ENCODE measurements at places on chromosomes 7 and 10. TPM values are rescaled to one million over a fixed set of nuclear protein-coding genes. Genes with fewer than 3 reads are reported as not detected.

TMEM196 gene
- total RNA-seq, result not detected

- DNase-seq, result peak; percentile 41
Measured at GRCh38 chr10:4656576-4657194, 169.3 kb upstream of the AKR1E2 start.

DNA sequence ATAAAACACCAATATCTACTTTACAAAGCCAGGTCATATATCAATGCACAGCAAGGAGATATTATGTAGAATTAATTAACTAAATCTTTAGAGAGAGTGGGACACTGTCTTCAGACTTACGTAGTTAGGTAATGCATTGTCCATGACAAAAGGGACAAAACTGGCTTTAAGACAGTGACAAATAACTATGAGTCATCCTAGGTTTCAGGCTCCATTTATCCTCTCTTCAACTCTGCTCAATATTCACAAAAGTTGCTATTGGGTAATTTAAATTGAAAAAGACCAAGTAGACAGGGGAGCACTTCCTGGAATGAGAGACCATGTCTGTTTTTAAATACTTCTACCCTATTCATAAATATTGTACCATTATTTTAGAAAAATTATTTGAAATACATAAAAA is 464.5 kb downstream of the ARL4A start:
- DNase-seq, result no peak

GRCh38 chr7:74568658-74569057 is 88.9 kb upstream of the GTF2I start:
- DNase-seq, result no peak

GRCh38 chr7:24965831-24966708 is 13.9 kb downstream of the OSBPL3 start:
- peak; percentile 18 for DNase-seq

- DNase-seq, result peak; percentile 71
Measured at GRCh38 chr10:101297901-101298486, 56.0 kb upstream of the BTRC start.

DYDC2 gene
- total RNA-seq, result not detected

CTNNA3 gene
- total RNA-seq, result not detected

DNA sequence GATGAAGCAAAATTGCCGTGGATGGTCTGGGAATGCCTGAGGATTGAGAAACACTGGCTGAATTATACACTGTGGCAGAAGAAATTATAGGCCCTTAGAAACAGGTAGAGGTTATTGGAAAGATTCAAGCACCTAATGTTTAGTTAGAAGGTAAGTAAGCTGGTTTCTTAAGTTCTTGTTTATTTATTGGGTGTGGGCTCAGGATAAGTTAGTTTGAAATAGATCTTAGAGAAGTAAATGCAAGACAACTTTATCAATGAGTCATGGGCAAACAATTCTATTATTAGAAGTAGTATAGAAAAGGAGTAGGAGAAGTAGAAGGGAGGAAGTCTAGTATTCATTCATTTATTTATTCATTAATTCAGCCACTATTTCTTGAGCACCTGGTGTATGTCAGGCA is 96.5 kb downstream of the KAT6B start:
- no peak for DNase-seq

DNA sequence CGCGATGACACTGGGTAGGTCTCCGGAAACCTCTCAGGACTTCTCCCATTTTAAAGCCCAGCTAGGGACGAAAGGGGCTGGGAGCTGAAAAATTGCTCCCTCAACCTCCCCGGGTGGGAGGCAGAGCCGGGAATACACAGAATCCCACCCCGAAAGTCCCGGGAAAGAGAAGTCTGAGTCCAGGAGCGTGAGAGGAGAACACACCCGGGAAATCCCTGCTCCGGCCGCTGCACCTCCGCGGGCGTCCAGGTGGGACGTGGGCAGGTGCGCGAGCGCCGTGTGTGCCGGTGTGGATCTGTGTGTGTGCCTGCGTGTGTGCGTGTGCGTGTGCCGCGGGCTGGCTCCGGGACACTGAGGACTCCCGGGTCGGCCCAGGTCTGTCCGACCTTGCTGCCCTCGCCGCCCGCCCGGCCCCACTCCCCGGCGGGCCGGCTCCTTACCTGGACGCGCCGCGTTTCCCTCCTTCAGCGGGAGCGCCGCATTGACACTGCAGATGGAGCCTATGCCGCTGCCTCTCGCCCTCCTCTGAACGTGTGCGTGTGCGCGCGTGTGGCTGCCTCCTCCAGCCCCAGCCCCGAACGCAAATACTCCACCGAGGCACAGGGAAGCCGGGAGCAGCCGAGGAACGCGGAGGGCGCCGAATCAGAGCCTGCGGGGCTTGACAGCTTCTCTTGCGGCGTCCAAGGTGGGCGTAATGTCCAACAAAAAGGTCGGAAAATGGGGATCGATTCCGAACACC is at the start of gene PLXNA4:
Gene PLXNA4 (minus strand): TSS at position 489 of the 739 bp plus-strand sequence. CDS start 67,777 bp downstream, outside the sequence.
- DNase-seq, result no peak

KLF14 gene
- not detected for total RNA-seq

DNA sequence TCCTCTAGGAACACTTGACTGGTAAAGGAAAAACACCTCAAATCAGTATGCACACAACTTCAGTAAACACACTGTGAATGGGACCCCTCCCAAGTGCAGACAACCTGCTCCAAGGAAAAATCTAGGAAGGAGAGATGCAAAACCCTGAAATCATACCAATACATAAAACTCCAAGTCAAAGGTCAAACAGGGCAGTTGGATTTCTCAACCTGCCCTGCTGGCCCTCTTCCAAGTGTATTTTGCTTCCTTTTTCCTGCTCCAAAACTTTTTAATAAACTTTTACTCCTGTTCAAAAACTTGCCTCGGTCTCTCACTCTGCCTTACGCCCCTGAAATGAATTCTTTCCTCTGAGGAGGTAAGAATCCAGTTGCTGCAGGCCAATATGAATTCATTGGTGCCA is 665.1 kb downstream of the SORCS1 start:
- DNase-seq, result no peak

All from activated T-cell treated with anti-CD3 and anti-CD28 coated beads, Interleukin-2, amount 50 U/mL, for 4 hours (primary cell).